ENCODE measurements at places on chromosomes 1 and 21.

DNA sequence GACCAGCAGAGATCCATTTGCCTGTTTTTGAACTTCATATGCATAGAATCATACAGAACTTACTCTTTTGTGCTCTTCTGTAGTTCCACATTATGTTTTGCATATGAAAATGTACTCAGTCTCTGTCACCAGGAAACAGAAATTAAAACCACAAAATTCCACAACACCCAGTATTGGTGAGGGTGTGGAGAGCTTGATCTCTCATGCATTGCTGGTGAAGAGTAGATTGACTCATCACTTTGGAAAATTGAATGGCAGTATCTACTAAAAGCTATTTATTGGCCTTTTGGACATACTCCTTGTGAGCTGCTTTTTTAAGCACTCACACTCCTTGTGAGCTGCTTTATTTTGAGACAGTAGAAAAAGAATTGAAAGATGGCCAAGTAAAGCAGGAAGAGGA is 43.3 kb downstream of the VTCN1 start:
- no peak for DNase-seq

DNA sequence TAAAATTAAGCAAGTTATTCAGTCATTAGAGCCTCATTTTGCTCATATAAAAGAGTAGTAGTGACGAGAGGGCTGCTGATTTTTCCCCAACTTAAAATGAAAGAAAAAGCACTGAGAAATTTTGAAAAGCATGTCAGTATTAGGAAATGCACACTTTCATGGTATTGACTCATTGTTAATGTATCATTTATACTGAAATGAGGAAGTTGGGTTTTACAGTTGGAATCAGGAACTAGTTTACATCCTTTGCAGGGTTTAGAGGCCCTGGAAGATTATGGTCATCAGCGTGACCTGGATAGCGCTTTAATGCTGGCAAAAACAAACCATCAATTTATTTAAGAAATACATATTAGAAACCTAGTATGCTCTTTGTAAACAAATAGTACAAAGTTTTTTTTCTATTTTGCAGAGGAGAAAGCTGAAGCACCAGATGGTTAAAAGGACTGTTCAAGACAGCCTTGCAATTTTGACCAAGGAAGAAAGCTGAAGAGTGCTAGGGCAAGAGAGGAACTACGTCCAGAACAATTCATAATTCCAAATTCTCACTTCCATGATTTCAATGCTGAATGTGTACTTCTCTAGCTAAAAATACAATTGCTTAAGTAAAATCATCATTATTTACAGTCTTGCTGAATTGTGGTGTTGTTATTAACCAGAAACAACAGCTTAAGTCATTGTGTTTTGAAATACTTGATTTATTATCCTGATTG is 94.8 kb upstream of the SGIP1 start:
- no peak for DNase-seq

DNA sequence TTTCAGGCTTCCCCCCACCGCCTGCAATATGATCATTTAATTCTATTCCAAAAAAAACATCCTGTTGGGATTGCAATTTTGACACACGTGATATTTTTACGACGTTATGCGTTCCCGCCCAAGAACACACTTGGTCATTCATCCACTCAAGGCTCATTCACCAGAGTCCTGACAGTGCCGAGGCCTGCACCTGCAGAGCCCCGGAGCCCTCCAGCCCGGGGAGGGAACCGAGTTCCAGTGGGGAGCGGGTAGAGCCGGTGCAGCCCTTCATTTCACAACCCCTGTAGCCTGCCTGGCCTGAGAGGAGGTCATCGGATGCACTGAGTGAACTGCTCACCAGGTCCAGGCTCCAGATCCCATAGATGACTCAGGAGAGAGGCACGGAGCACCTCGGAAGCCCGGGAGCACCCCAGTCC is 156.0 kb upstream of the BACE2 start:
- DNase-seq: no peak

DNA sequence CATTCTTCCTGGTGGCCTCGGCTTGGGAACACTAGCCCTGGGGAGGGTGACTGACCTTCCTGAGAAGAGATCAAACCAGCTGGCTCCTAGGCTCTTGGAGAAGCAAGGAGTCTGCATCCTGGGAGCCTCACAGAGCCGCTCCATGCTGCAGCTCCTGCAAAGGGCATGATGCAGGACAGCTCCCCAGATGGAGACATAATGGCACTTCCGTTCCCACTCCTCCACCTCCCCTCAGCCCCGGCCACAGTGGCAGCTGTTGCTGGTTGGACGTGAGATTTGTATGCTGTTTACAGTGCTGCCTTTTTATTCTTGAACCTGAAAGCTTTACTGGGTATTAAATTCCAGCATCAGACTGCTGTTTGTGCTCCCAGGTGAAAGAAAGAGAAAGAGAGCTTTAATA is 83.7 kb upstream of the CTTNBP2NL start:
- no peak for DNase-seq

DNA sequence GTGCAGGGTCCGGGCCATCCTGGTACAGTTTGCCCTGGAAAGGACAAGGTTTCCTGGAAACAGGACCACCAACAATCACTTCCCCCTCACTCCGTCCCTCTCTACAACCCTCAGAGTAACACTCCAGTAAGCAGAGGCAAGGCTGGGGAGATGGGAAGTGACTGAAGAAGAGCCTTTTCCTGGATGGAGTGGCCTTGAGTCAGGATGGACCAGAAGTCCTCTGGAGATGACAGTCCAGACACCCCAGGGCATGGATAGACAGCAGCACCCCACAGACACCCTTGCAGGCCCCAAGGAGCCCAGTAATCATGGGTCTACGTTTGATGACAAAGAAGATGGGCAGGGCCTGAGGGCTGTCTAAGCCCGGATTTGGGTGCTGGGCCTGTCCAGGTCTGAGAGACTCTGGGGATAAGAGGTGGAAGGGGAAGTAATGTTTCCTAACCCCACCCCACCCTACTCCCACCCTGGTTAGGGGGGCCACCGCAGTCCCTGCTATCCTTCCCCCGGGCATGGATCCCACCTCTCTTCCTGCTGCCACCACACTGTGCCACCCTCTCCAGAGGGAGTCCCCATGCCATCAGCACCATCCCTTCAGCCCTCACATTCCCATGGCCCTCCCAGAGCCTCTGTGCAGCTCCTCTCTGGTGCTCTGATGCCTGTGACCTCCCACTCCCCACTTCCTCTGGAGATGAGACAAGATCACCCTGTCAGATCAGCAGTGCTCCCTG is 7.2 kb upstream of the S100A8 start:
- no peak for DNase-seq

DNA sequence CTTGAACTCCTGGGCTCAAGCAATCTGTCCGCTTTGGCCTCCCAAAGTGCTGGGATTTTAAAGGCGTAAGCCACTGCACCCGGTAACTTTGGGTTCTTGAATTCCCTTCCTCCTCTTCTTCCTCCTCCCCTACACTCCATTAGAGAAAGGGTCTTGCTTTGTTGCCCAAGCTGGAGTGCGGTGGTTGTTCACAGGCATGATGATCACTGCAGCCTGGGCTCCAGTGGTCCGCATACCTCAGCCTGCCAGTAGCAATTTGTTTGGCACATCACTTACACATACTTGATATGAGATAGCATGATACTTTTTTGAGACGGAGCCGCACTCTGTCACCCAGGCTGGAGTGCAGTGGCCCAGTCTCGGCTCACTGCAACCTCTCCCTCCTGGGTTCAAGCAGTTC is 2.2 kb downstream of the DEGS1 start:
- DNase-seq: no peak

GRCh38 chr1:163427279-163427678 is 105.5 kb downstream of the NUF2 start:
- no peak for DNase-seq

DNA sequence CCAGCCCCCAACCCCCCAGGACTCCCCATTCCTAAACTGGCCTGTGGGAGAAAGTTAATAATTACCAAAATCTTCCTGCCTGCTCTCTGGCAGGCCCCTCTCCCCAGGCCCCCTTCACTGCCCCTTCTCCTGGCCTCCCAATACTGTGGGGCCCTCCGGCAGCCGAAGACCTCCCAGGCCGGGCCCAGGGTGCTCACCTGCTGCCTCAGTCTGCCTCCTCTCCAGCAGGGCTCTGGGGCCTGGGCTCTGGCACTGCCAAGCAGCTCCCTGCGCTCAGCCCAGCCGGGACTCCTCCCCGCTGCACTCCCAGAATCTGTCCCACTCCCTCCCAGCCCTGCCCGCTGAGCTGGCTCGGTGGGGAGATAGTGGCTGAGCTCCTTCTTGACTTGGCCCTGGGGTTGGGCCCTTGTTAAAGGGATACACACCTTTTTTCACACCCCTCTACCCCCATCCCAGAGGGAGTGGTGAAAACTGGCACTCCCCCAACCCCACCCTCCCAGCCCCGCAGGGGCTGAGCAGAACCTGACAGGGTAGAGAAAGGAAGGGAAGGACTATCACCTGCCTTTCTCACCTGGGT is at the start of gene S100A16:
Gene S100A16 (minus strand): TSS at position 383 of the 577 bp plus-strand sequence. CDS start 4,986 bp downstream, outside the sequence.
- DNase-seq: no peak

Measured in stimulated activated CD8-positive, alpha-beta memory T cell treated with anti-CD3 and anti-CD28 coated beads, Interleukin-4, amount 100 ng/mL, for 4 hours (primary cell).